ENCODE measurements at places on chromosomes 1 and 21.

GRCh38 chr1:210635108-210635507, 306.4 kb downstream of the HHAT start:
- DNase-seq, result no peak

DNA sequence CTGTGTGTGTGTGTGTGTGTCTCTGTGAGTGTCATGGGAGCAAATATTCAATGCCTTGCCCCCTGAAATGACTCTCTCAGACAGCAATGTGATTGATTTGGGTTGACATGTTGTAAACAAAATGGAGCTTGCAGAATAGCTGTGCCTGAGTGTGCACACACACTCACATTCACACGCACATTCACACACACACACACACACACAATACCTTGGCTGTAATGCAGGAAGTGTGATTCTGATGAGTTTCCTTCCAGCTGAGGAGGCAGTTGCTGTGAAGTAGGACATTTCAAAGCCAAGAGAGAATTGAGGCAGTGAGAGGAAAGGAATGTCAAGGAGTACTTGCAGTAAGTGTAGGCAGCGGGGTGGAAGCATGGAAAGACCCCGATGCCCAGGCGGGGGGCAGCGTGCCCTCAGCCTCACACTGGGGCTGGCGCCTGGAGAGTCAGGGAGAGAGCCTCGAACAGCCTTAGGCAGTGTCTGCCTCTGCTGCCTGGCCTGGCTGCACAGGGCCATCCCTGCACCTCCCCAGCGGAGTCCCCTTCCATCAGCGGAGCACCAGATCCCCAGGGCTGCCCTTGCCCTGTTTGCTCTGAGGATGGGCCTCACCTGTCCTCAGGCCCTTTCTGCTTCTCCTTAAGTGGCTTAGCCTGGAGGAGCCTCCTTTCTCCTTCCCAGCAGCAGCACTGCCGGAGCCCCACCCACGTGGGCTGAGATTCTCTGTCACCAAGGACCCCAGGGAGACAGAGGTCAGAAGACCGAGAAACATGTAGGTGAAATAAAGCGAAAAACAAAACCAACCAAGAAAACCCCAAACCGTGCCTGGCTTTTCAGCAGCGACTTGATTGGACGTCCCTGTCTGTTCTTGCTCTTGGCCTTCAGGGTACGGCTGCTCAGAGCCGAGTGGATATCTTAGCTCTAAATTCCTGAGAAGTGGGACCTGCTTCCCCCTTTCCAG, 9.2 kb downstream of the VASH2 start:
- DNase-seq, result no peak

GRCh38 chr1:30763651-30764248, 6.2 kb upstream of the LAPTM5 start:
- no peak for DNase-seq

- no peak for DNase-seq
These were observed 12.9 kb upstream of the IL19 start for GRCh38 chr1:206757524-206758266.

DNA sequence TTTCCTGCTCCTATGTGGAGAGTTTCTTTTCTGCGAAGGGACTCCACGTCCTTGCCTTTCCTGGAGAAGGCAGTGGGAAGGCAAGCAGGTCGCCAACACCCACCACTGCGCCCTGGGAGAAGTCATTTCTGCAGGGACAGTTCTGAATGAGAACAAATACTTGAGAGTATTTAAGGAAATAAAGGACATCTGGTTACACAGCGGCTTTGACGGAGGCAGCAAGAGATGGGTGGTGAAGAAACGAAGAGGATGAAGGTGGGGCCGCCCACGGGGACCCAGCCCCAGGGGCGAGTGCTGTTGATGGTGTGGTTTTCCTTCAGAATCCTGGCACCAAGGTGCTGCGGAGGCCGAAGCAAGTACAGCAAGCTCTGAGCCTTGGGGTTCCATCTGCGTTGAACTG, 75.5 kb downstream of the PSMG1 start:
- DNase-seq, result no peak

All from ureter (tissue), 1 donor.